ENCODE measurements at places on chromosomes 11 and 22.

DNA sequence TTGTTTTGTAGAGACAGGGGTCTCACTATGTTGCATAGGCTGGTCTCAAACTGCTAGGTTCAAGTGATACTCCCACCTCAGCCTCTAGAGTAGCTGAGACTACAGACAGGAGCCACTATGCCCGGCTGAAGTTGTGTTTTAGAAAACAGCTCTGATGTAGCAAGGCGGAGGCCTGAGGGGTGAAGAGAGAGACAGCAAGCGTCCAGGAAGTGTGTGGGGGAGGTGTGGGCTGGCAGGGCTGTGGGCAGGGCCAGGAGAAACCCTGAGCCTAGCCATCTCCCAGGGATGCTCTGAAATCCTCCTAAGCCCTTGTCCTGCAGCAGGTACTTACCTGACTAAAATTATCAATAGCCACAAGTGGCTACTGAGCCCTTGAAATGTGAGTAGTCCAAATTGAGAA, 16.1 kb upstream of the RPS3 start:
- peak; percentile 18 for DNase-seq
- no peaks in the 10 kb centered on the region for H3K27me3 ChIP-seq
- peaks cover 47% of the 10 kb centered on the region for H3K4me1 ChIP-seq
- no peaks in the 10 kb centered on the region for H3K36me3 ChIP-seq
- peak overlapping the region; percentile 11 for H3K27ac ChIP-seq

DNA sequence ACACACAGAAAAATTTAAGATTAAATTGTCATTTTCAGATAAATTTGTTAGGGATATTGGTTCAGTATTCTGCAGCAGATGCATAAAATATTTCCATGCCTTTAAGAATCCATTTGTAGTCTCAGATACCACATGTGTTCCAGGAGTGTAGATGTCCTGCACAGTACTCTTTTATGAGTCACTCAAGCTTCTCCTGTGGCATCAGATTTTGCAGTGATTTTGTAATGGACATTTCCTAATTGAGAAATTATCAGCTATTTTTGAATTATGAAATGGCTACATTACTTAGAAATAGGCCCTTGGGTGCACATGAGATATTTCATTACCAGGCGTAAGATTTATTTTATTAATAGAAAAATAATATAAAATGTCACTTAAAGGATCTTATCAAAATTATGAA, 18.9 kb downstream of the MMP3 start:
- H3K27ac ChIP-seq: no peak overlapping the region
- no peak overlapping the region for H3K4me3 ChIP-seq
- DNase-seq: peak; percentile 10
- no peaks in the 10 kb centered on the region for H3K4me1 ChIP-seq
- no peaks in the 10 kb centered on the region for H3K36me3 ChIP-seq

- no peaks in the 10 kb centered on the region for H3K27me3 ChIP-seq
- no peak overlapping the region for H3K27ac ChIP-seq
- DNase-seq: no peak
- peaks cover 13% of the 10 kb centered on the region for H3K4me1 ChIP-seq
- no peak overlapping the region for H3K4me3 ChIP-seq
Measured at GRCh38 chr11:73363147-73363546, 13.1 kb upstream of the RELT start.

- DNase-seq: peak; percentile 52
- H3K27me3 ChIP-seq: no peaks in the 10 kb centered on the region
- no peaks in the 10 kb centered on the region for H3K4me1 ChIP-seq
- no peak overlapping the region for H3K4me3 ChIP-seq
Measured at GRCh38 chr11:43852057-43852636, 28.5 kb upstream of the ALKBH3 start.

- H3K27ac ChIP-seq: no peak overlapping the region
- peaks cover 91% of the 10 kb centered on the region for H3K36me3 ChIP-seq
- no peak for DNase-seq
- no peak overlapping the region for H3K4me3 ChIP-seq
- H3K4me1 ChIP-seq: no peaks in the 10 kb centered on the region
Measured at GRCh38 chr22:29346659-29347058, 31.2 kb upstream of the RASL10A start.

DNA sequence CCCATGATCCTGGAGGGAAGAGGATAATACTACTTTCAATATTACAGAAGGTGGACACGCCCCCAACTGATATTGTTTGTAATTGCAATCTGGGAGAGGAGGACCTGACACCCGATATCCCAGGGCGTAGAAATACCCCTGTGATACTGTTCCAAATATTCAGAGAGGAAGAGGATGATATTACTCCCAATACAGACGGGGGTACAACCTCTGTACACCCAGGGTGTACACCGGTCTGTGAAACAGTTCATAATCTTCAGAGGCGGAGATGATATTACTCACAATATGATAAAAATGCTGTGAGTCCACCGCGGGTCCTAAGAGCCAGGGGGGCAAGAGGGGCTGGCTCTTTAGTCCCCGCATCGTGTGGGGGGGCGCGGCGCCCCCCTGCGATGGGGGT, 57.2 kb upstream of the ALDH3B2 start:
- no peak for DNase-seq
- no peak overlapping the region for H3K27ac ChIP-seq
- H3K4me3 ChIP-seq: no peak overlapping the region
- H3K36me3 ChIP-seq: no peaks in the 10 kb centered on the region

DNA sequence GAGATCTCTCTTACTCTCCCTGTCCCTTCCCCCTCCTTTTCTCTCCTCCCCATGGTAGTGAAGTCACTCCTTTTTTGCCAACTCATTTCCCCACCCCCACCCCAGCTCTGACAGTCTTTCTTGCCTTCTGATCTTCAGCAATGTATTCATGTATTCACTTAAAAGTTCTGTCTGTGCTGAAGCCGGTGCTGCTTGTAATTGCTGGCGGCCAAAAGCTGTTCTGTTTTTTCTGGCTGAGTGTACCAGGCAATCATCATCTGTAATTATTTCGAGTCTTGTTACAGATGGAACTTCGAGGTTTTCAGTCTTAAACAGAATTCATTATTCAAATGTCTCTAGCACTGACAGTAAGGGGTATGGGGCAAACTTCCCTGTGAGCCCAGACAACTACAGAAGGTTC, 99.5 kb downstream of the SPATA19 start:
- H3K27ac ChIP-seq: no peak overlapping the region
- H3K27me3 ChIP-seq: no peaks in the 10 kb centered on the region
- H3K36me3 ChIP-seq: no peaks in the 10 kb centered on the region

DNA sequence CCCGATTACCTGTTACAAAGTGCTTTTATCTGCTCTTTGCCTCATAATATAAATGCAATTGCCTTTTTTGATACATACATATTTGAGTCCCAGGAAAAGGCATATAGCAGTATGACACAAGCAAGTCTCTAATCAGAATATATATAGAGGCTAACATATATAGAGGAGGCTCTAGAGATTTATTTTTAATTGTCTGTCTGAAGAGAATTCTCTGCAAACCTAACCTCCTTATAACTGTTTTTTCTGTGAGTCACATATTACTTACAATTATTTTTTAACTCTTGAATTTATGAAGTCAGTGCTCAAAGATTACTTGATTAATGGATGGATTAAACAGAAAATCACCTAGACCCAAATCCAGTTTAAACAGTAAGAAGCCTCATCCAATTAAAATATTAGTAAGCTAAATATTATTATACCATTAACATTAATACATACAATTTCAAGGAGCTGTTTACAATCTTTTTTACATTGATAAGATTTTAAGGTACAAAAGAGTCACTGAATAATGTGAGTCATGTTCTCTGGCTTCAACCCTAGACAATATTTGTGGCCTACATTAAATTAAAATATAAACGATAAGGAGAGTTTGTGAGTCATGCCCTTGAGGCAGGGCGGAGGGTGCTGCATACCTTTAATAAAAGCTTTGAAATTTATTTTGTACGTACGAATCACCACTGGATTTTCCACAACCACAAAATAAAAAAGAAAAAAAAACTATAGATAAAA, 19.2 kb upstream of the MMP13 start:
- no peak overlapping the region for H3K4me3 ChIP-seq
- no peaks in the 10 kb centered on the region for H3K27me3 ChIP-seq
- H3K36me3 ChIP-seq: no peaks in the 10 kb centered on the region
- DNase-seq: no peak
- peaks cover 8% of the 10 kb centered on the region for H3K4me1 ChIP-seq

- no peaks in the 10 kb centered on the region for H3K27me3 ChIP-seq
- peak; percentile 45 for DNase-seq
Measured at GRCh38 chr11:1202776-1203504, 19.9 kb upstream of the MUC5B start.

GRCh38 chr22:26362471-26362870, 66.6 kb upstream of the ASPHD2 start:
- no peak overlapping the region for H3K27ac ChIP-seq
- peaks cover 3% of the 10 kb centered on the region for H3K4me1 ChIP-seq
- no peak overlapping the region for H3K4me3 ChIP-seq
- H3K27me3 ChIP-seq: no peaks in the 10 kb centered on the region
- H3K36me3 ChIP-seq: no peaks in the 10 kb centered on the region

- DNase-seq: no peak
- H3K36me3 ChIP-seq: peaks cover 7% of the 10 kb centered on the region
- H3K27ac ChIP-seq: no peak overlapping the region
- H3K4me1 ChIP-seq: peaks cover 31% of the 10 kb centered on the region
- H3K4me3 ChIP-seq: no peak overlapping the region
Measured at GRCh38 chr11:47589584-47589976, 3.1 kb downstream of the FAM180B start.

GRCh38 chr11:22169833-22170232, 23.1 kb upstream of the ANO5 start:
- no peak overlapping the region for H3K27ac ChIP-seq
- no peak for DNase-seq
- H3K4me1 ChIP-seq: peaks cover 5% of the 10 kb centered on the region
- no peaks in the 10 kb centered on the region for H3K27me3 ChIP-seq
- H3K4me3 ChIP-seq: no peak overlapping the region

DNA sequence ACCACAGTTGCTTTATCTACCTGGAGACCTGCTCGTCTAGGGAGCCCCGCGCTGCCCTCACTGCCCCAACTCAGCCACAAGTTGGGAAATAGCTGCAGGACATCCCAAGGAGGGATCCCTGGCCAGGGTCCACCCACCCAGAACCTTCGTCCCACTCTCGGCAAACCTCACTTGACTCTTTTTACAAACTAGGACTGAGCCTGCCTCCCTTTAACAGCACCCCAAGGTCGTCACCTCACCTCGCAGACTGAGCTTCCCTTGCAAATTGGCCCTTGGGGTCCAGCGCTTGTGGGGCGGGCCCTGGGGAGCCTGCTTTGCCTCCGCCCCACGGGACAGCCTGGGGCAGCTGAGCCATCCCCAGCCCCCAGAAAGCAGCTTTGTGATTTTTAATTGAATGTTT, 1505.8 kb downstream of the TBC1D22A start:
- no peak overlapping the region for H3K27ac ChIP-seq
- DNase-seq: no peak
- H3K36me3 ChIP-seq: no peaks in the 10 kb centered on the region
- no peak overlapping the region for H3K4me3 ChIP-seq
- no peaks in the 10 kb centered on the region for H3K27me3 ChIP-seq
- no peaks in the 10 kb centered on the region for H3K4me1 ChIP-seq

DNA sequence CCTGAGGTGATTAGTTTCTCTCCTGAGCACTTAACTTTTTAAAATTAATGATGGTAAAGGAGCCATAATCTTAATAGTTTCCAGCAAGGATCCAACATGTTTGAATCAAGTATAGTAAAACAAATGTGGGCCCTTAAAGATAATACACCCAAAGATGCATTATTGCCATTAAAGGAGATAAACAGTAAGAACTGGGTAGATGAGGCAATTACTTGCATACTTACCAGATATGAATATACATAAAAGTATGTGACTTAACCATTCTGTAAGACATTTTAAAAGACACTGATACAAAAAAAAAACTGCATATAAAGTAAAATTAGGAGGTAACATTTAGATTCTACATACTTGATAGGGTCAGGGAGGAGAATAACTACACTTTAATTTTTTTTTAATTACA, 48.2 kb downstream of the CADM1 start:
- H3K4me1 ChIP-seq: no peaks in the 10 kb centered on the region
- H3K4me3 ChIP-seq: no peak overlapping the region
- no peaks in the 10 kb centered on the region for H3K27me3 ChIP-seq
- no peaks in the 10 kb centered on the region for H3K36me3 ChIP-seq

GRCh38 chr11:34856251-34856650, 59.9 kb downstream of the APIP start:
- no peaks in the 10 kb centered on the region for H3K4me1 ChIP-seq
- no peak overlapping the region for H3K27ac ChIP-seq
- no peaks in the 10 kb centered on the region for H3K36me3 ChIP-seq

Measured in CD14-positive monocyte (primary cell).